ENCODE measurements at places on chromosomes 2 and 18.

DNA sequence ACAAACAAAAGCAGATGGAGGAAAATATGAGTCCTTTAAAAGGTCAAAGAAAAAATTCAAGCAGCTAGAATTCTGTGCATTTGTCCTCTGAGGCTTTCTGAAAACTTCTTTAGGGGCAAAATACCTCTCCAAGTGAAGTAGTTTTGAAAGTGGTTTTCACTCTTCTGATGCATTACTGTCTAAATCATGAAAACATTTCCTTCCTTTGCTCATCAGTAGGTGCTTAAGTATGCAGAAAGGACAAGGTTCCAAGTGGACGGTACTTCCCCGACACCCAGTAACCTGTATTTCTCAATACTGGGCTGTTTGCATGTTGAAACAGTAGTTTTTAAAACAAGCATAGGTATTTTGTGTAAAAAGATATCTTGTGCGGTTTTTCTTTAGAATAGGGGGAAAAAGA, 189.1 kb upstream of the ERBB4 start:
- no peak for DNase-seq

- DNase-seq: no peak
These were observed 369.8 kb upstream of the CDH7 start for GRCh38 chr18:65380986-65381385.

DNA sequence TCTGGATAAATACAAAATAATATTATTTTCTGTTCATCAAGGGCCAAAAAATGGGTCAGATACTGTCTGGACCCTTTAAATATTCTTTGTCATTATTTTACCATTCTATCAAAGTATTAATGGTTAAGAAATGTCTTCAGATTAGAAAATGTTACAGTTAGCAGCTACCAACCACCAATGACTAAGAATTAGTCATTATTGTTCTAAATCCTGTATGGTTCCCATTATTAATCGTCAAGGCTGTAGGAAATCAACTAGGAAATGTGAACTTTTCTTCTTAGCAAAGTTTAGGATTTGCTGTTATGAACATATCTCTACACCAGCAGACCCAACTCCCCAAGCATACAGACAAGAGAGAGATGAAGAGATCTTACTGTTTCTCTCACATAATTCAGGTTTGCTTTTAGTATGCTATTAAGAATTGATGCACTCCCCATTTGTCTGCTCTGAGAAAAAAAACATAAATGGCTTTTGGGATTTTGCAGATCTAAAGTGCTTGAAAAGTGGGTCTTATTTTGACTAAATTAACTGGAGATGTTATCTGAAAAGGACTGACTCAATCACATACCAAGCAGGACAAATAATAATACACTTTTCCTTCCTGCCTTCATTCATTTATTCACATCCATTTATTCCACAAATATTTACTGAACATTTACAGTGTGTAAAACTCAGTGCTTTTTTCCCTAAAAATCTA, 147.7 kb downstream of the PPP1R1C start:
- DNase-seq: no peak

GRCh38 chr2:72757177-72757775, 68.6 kb downstream of the EXOC6B start:
- DNase-seq: no peak

- no peak for DNase-seq
These were observed 195.3 kb upstream of the EPHA4 start for GRCh38 chr2:221767106-221768012.

GRCh38 chr2:130843321-130843985, 6.7 kb downstream of the ARHGEF4 start:
- no peak for DNase-seq

DNA sequence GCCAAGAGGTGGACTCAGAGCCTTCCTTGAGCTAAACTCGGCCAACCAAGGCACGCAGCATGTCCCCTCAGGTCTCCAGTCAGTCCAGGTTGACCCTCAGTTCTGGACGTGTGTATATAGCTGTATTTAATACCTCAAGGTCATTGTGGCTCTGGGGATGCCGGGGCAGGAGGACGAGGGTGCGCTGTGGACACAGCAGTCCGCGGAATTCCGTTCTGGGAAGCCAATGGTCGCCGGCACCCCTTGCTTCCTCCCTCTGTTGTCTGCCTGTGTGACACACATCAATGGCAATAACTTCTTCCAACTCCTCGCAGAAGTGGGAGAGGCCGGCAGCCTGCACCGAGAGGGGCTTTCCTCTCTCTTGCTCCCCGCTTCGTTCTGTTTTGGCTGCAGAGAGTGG, 27.7 kb downstream of the LBH start:
- no peak for DNase-seq

- DNase-seq: no peak
These were observed 102.2 kb upstream of the TAF1B start for GRCh38 chr2:9741110-9741509.

GRCh38 chr18:2588666-2589344, 17.4 kb downstream of the NDC80 start:
- no peak for DNase-seq

DNA sequence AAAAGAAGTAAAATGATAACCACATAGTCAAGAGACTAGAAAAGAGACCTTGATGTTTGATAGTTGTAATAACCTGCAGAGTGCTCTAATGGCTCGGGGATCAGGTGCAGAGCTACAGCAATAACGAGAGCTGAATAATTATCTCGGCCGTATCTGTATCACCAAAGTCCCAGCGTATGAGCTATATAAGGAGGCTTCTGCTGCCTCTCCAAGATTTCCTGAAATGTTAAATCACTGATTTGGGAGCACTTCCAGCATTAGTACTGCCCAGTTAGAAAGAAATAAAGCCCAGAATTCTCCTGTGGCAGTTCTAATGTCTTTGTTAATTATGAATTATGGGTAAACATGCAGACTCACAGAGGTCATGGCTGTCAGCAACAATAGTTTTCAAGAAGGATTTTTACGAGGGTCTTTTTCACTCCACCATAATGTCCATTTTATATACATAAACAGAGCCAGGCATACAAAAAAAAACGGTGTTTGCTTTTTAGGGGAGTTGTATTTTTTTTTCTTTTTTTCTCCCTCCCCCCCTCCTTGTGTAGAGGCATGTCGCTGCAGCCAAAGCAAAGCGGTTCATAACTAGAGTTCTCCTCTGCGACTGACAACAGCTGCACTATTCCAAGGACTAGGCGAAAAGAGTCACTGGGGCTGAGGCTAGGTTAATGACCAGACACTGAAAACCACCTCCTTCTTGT, 168.3 kb upstream of the VRK2 start:
- DNase-seq: no peak

- DNase-seq: no peak
These were observed 112.0 kb upstream of the CTDP1 start for GRCh38 chr18:79567481-79568147.

GRCh38 chr2:20617081-20617575, 33.8 kb downstream of the HS1BP3 start:
- DNase-seq: no peak

GRCh38 chr18:22558945-22559385, 141.2 kb upstream of the CTAGE1 start:
- DNase-seq: no peak

- DNase-seq: no peak
These were observed 51.4 kb downstream of the MARCO start for GRCh38 chr2:118993392-118993752.

GRCh38 chr2:127698553-127699355, 2.5 kb upstream of the SFT2D3 start:
- DNase-seq: no peak

GRCh38 chr2:194619366-194619765, 1037.7 kb upstream of the SLC39A10 start:
- no peak for DNase-seq

DNA sequence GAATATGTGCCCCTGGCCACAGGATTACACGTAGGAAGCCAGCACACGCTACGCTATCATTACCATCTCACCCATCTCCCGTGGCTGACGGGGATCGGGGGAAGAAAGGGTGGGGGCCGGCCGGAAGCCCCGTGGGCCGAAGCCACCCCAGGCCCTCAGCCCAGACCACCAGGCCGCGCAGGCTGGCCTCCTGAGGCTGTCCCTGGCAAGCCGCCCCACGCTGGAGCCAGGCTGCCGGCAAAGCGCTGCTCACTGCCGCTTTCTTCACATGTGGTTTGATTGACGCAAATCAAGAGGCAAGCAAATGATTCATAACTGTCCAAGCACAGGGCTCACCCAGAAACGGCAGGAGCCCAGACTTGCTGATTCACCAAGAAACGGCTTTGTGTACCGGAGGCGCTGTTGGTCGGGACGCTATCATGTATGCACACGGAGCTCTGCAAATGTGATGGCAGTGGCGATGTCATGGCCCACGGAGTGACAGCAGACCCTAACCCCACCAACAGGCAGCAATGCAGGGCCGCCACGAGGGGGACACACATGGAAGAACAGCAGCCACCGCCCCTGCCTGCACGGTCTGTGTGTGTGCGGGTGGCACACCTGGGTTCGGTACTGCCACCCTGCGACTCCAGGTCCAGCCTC, 125.7 kb downstream of the HDAC4 start:
- peak; percentile 40 for DNase-seq

GRCh38 chr2:232535761-232536530, 3.5 kb upstream of the CHRNG start:
- DNase-seq: no peak

DNA sequence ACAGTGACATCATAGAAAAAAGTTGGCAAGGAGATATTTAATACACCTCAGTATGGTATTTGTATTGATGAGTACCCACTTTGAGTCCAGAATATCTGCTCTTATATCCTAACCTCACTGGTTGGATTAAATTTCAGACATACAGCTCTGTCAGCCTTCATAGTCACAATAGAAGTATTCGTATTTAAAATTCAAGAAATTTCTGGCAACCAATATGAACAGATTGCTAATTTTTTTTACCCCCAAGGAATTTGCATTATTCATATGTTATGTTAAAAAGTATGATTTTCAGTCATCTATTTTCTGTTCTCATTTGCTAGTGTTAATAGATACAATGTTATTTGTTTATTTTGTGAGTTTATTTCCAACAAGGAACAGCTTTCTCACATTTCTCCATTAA, 1306.8 kb upstream of the NXPH2 start:
- DNase-seq: no peak

DNA sequence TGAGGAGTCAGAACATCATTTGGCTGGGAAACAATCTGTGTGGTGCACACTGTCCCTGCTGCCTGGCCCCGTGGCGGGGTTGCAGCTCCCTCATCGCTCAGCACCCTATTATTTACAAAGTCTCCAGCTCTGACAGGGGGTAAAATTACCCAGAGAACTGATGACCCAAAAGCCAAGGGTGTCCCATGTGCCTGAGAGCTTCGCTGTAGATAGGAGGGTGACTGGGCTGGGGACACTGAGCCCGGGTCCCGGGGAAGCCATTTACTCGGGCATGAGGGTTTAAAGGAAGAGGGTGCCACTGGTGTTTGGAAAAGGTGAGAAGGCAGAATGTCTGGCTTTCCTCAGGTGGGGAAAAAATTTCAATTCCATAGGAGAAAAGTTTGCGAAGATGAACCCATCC, 48.2 kb upstream of the EML6 start:
- DNase-seq: no peak

- no peak for DNase-seq
These were observed 89.5 kb downstream of the MRPS9 start for GRCh38 chr2:105127289-105127915.

GRCh38 chr2:105845976-105846375, 101.3 kb downstream of the NCK2 start:
- no peak for DNase-seq

DNA sequence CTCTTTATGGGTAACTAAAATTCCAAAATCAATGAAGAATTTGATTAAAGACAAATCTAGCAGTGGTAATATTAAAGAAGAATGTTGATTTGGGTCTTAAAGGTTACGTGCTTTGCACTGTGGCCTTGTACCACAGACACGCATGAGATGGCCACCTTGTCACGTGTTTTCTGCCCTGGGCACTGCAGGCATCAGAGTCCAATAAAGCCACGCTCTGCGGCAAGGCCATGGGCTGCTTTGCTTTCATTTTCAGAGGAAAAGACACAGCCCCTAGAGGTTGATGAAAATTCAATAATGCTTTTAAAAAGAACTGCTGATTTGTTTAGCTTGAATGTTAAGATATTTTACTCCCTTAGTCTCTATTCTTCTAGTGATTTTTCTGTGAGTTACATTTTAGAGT, 30.4 kb downstream of the AOX1 start:
- DNase-seq: no peak

DNA sequence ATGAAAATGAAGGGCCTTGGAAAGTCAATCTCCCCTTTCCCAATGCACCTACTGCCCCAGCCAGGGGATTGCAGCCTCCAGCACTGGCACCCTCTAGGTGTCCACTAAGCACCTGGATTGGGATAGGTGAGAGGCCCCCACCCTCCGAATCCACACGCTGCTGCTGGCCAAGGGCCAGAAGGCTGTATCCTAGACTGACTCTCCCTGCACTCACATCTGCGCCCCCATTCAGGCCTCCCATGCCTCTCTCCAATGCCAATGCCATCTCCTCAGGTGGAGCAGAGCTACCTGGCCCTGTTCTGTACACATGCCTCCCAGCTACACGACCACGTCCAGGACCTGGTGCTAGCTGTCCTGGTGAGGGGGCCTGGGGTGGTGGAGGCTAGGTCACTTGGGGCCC, 9.8 kb downstream of the MFSD2B start:
- DNase-seq: no peak

DNA sequence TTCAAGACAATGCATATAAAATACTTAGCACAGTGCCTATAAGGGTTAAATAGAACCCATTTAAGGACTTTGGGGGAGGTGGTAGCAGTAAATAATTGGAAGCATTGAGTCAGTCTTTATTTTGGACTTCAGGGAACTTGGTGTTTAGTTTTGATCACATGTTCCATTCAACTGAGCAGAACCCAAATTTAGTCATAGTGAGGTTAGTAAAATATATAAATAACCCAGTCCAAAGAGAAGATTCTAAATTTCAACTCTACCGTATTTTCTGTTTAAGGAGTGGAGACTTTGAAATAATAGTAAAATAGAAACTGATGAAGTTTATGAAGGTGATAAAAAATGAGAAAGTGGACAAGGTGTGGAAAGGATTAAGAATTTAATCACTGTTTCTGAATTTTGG, 19.7 kb downstream of the TWSG1 start:
- DNase-seq: no peak

- DNase-seq: no peak
These were observed 10.9 kb downstream of the NBEAL1 start for GRCh38 chr2:203025592-203025991.

- DNase-seq: peak; percentile 21
These were observed 20.4 kb upstream of the BCL2 start for GRCh38 chr18:63339920-63340484.

DNA sequence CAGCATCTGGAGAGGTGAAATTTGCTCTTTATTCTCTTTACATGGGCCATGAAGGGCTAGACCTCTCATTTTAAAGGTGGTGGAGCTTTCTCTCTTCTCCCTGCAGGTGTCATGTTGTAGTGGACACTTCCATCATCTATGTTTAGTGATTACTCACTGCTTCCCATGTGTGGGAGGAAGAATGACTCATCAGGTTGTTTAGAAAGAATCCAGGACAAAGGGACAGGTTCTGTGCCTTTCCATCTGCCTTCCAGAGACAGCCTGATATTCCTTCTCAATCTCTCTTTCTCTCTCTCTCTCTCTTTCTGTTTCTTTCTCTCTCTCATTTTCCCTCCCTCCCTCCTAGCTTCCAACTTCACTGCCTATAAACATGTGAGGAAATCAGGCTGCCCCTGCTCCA, 38.7 kb downstream of the SCG2 start:
- DNase-seq: no peak

- DNase-seq: no peak
These were observed 56.8 kb upstream of the MSH2 start for GRCh38 chr2:47346107-47346506.

All from effector CD8-positive, alpha-beta T cell (primary cell).